ENCODE measurements at places on chromosomes 7 and 10.

DNA sequence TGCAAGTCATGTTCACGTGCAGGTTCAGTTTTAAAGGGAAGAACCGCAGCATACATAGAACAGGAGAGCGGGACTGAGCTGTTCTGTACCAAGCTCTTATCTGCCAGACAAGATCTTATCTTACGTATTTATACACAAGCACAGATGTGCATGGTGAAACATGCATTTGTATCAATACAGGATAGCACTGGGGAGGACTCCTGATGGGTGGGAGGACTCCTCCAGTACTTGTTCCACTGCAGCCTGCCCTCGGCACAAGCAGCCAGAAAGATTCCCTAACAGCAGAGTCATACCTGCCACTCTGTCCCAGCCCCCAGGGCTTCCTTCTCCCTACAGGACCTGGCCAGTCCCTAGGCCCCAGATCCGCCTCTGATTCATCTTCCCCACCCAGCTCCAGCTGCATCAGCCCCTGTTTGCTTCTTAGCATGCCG lies 13.2 kb upstream of the PRKCQ start:
- DNase-seq: peak; percentile 59

- no peak for DNase-seq
Observed at GRCh38 chr10:101329341-101330032, 24.5 kb upstream of the BTRC start.

DNA sequence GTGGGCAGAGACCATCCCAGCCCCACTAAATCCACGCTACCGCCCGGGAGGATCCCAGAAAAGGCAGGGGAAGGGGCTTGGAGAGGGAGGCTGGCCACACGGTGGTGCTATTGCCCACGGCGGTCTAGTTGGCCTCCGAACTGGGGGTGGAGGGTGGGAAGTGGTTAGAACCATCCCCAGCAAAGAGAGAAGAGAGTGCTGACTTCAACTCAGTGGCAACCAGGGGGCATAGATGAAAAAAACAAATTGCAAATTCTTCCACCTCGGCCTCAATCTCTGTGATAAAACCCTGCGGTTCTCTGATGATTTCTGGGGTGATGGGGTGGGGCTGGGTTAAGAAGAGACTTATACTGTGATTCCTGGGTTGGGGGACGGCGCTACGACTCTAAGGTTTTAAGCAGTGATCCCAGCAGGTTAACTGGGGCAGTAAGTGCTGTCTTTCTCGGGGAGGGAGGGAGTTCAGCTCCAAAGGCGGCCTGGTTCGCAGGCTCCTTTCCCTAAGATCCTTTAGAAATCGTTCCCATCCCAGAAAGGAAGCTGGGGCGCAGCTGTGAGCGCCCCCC lies 154.5 kb upstream of the LYZL2 start:
- DNase-seq: peak; percentile 76

- DNase-seq: no peak
Observed at GRCh38 chr10:80148166-80148805, 15.8 kb downstream of the PLAC9 start.

DNA sequence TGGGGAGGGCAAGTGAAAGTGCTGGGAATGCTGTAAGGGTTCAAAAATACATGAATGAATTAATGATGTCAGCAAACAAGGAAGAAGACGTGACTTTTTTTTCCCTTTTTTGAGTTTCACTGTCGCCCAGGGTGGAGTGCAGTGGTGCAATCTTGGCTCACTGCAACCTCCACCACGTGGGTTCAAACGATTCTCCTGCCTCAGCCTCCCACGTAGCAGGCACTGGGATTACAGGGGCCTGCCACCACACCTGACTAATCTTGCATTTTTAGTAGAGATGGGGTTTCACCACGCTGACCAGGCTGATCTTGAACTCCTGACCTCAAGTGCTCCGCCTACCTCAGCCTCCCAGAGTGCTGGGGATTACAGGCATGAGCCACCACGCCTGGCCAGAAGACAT lies 30.0 kb downstream of the DENND10 start:
- no peak for DNase-seq

DNA sequence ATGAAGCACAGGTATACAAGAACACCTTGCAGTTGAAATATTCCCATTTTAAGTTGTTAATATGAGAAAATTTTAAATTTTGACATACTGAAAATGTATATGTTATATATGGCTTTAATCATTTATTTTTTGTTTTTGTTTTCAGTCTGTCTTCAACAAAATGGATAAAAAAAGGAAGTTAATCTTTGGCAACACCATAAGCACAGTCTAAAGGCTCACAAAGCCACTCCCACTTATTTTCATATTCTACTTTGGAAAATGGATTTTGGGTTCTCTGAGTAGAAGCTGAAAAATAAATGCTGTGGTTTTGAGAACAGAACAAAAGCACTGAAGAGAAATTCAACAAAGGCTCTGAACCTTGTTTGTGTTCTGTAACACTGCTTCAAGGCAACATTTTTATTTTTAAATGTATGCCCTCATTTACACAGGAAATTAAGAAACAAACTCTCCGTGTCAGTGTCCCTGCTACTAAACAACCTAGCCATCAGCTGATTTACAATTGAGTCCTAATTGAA lies 81.3 kb upstream of the LRRN3 start:
- DNase-seq: no peak

- no peak for DNase-seq
Observed at GRCh38 chr7:33196221-33196620, 66.9 kb downstream of the BBS9 start.

GRCh38 chr7:46934198-46934825 lies 647.6 kb downstream of the TNS3 start:
- DNase-seq: no peak

- no peak for DNase-seq
Observed at GRCh38 chr7:69527706-69528105, 70.6 kb upstream of the AUTS2 start.

DNA sequence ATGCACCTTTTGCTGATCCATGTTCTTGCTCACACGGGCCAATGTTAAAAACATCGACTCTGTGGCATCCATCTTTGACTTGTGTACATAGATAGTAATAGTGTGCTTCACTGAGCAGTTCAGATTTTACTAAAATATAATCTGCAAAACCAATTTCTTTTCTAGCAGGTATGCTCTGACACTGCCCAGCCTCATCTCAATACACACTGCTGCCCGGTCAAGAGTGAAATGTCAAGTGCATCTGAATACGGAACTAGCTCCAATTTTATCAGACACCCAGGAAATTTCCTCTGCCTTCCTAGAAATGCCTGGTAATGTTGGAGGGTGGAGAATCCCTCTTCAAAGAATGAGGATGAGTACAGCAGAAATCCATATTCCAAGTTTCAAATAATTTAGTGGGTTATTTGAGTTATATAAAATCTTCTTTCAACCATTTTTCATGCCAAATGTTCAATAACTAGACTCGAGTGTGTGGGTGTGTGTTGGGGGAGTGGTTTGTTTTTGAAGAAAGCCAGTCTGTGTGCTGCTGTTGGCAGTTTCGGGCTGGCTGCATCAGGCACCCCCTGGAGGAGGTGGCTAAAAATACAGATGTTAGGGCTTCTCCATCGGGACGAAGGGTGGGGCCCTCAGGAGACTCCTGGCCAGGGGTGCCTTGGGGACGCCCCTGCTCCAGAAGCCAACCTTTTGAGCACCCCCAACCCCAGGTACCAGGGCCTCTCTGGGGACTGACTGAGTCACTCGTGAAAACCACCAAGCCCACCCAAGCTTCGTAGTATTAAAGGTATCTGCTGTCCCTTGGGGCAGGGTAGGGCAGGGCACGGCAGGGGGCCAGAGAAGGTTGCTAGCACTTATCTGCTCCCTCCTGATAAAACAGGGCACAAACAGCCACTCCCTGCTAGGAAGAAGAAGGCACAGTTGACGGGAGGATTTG lies 15.4 kb downstream of the CTBP2 start:
- peak; percentile 52 for DNase-seq

DNA sequence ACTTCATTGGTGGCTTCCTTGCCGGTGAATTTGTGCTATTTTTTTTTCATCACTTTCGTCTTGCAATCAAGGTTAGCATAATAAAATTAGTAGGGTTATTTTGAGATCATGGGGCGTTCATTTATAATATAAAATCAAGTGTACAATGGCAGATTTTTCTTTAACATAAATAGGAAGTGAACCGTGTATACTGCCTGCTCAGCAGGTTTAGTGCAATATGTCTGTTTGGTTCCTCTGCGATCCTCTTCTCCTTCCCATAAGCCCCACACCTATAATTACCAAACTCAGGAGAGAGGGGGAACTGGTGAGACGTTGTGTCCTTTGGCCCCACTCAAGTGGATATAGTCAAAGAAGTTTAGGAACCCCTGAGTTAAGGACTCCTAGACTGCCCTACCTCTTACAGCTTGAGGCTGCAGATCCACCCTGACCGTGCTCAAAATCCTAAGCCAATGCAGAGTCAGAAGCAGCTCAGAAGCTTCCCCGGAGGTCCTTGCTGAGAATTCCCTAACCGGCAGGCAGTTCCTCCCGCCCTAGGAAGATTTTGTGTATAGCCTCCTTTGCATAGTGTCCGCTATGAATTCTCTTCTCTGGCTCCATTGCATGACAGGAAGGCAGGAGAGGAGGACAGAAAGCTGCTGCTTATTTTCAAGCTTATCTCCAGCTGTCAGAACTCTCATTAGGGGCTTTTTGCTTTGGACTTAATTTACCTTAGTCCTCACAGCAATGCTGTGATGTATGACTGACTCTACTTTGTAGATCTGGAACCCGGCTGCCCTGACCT lies 41.5 kb downstream of the PYROXD2 start:
- DNase-seq: no peak

All from RWPE1 (cell line).